ENCODE measurements at places on chromosomes 3 and 15. TPM values are rescaled to one million over a fixed set of nuclear protein-coding genes. Genes with fewer than 3 reads are reported as not detected.

Gene SEMA3G
- total RNA-seq, result 0.04 TPM

Gene TPRA1
- total RNA-seq, result 51.1 TPM

Gene PLIN1
- 0.06 TPM for total RNA-seq

Gene DHX30
- 49.5 TPM for total RNA-seq

Gene OR5K2
- not detected for total RNA-seq

Gene IL12A
- total RNA-seq, result 0.49 TPM
